Activated T-helper 17 cell treated with anti-CD3 and anti-CD28 coated beads, Interleukin-2, amount 50 U/mL, for 72 hours (primary cell): ENCODE measurements at places on chromosomes 3 and 15. TPM values are rescaled to one million over a fixed set of nuclear protein-coding genes. Genes with fewer than 3 reads are reported as not detected.

Gene ASB14
- not detected for total RNA-seq

Gene RAB6B
- 0.19 TPM for total RNA-seq

Gene ADPRH
- 11.4 TPM for total RNA-seq

Gene CEP70
- total RNA-seq = 10.6 TPM

Gene PFKFB4
- total RNA-seq = 277 TPM

Gene GP5
- 1.4 TPM for total RNA-seq

Gene LTF
- total RNA-seq = not detected

Gene CYP19A1
- 0.79 TPM for total RNA-seq

Gene GOLGA6L1
- not detected for total RNA-seq

Gene AADACL2
- not detected for total RNA-seq

Gene SLC22A13
- total RNA-seq = 1.5 TPM

Gene MESP1
- 3.7 TPM for total RNA-seq

Gene RNU5B-1
- 14.1 TPM for total RNA-seq

Gene TRH
- not detected for total RNA-seq

Gene GOLGA8G
- total RNA-seq = not detected

Gene APBA2
- 2.3 TPM for total RNA-seq

Gene DENND6A
- 18.3 TPM for total RNA-seq

Gene CCR5
- total RNA-seq = 13.8 TPM

Gene GCNT3
- total RNA-seq = not detected

Gene CHRM5
- total RNA-seq = not detected

Gene CYP1A2
- total RNA-seq = not detected

Gene CFAP100
- total RNA-seq = not detected

Gene SLC6A11
- total RNA-seq = not detected

Gene THRB
- total RNA-seq = not detected

Gene FMN1
- 1.0 TPM for total RNA-seq

Gene SLC27A2
- 41.7 TPM for total RNA-seq

Gene FETUB
- not detected for total RNA-seq

Gene UQCRC1
- 177 TPM for total RNA-seq

Gene CAND2
- 0.85 TPM for total RNA-seq

Gene OXTR
- 3.6 TPM for total RNA-seq

Gene IGSF10
- 0.03 TPM for total RNA-seq

Gene TMEM108
- total RNA-seq = not detected

Gene PLSCR2
- not detected for total RNA-seq

Gene SEMA6D
- total RNA-seq = not detected

Gene POPDC2
- 4.0 TPM for total RNA-seq

Gene NCK1
- 41.6 TPM for total RNA-seq

Gene TMEM212
- total RNA-seq = not detected

Gene HTR3E
- not detected for total RNA-seq

Gene MAGI1
- total RNA-seq = 0.06 TPM

Gene STRC
- total RNA-seq = 1.1 TPM

Gene GADL1
- total RNA-seq = not detected

Gene GOLGA6L4
- 2.2 TPM for total RNA-seq

Gene C3orf20
- 0.45 TPM for total RNA-seq

Gene IL12A
- 1.8 TPM for total RNA-seq

Gene SKOR1
- 0.13 TPM for total RNA-seq

Gene TTLL13
- total RNA-seq = not detected
